Frontal cortex (tissue), 4 donors: ENCODE measurements at places on chromosomes 12 and 14.

DNA sequence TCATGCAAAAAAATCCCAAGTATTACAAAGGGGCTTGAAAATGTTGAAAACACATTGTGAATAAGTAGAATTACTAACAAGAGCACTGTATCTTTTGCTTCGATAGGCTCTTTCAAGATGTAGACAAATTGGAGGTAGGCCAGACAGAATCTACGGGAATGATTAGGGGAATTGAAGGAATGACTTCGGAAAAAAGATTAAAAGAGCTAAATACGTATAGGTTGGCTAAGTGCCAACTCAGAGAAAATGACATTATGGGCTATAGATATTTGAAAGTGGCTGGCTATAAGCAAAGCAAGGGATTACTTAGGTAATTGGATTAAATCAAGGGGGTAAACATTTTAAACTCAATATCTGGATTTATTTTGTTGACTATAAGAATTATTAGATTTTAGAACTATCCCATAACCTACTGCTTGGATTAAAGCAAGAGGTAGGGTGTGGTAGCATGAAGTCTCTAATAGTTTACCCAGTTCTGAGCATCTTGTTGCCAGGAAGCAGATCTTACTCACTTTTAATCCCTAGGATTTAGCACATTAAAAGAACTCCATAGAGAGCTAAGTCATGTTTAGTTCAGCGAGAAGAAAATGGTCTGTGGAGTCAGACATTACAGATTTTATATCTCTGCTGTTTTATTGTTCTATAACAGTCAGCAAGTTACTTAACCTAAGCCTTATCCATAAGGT, 489.8 kb downstream of the DIO2 start:
- no peak for DNase-seq

DNA sequence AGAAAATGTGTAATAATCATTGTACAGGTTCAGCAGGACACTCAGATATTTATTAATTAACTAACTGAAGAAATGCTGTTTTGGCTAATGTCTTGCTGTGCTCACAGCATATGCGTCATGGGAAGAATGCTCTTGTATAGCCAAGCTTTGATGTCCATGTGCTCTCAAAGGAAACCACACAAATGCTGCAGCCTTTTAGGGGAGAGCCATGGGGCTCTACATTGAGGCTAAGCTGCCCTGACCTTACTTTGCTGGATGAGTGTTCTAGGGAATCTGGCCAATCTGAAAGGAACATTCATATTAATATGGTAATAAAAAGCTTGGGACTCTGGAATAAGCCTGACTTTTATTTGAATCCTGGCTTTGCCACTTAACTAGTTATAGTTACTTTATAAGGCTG, 9.5 kb upstream of the CRADD start:
- no peak for DNase-seq

DNA sequence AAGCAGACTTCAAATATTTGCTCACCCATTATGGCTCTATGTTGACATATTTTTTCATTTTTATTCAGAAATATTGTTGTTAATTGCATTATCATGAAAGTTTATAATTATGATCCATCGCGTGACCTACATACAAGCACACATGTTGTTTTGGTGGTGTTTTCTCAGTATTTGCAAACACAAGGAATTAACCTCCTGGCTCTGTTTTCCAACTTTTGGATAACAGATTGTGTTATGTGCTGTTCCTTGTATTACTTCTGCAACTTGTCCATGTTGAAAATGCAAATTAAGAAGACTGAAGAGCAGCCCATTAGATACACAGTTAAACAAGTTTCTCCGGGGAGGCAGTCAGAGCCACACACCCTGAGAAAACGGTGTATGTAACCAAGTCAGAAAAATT, 201.2 kb downstream of the SEC23A start:
- DNase-seq, result no peak

DNA sequence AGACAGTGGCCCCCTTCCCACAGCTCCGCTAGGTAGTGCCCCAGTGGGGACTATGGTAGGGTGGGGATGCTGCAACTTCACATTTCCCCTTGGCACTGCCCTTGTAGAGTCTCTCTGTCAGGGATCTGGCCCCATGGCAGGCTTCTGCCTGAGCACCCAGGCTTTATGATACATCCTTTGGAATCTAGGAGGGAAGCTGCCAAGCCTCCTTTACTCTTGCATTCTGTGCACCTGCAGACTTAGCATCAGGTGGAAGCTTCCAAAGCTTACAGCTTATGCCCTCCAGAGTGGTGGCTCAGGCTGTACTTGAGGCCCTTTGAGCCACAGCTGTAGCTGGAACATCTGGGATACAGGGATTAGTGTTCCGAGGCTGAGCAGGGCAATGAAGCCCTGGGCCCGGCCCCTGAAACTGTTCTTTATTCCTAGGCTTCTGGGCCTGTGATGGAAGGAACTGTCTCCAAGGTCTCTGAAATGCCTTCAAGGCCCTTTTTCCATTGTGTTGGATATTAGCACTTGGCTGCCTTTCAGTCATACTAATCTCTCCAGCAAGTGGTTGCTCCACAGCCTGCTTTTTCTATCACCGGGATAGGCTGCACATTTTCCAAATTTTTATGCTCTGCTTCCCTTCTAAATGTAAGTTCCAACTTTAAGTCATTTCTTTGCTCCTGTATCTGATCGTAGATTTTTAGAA, 22.2 kb upstream of the OR6J1 start:
- no peak for DNase-seq

DNA sequence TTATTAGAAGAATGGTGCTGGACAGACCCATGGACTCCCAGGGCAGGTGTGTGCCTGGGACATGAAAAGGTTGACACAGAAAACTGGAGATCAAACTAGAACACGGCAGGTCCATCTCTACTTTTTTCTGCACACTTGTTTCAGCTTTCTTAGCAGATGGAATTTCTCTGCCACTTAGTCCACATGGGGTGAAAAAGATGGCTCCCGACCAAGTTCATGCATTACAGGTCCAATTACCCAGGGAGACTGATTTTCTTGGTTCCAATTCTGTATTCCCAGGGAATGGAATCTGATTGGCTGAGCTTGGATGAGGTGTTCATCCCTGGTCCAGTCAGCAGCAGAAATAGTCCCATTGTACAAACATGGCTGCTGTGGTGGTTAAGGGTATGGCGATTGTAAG, 238.9 kb upstream of the SRRM4 start:
- DNase-seq, result no peak

DNA sequence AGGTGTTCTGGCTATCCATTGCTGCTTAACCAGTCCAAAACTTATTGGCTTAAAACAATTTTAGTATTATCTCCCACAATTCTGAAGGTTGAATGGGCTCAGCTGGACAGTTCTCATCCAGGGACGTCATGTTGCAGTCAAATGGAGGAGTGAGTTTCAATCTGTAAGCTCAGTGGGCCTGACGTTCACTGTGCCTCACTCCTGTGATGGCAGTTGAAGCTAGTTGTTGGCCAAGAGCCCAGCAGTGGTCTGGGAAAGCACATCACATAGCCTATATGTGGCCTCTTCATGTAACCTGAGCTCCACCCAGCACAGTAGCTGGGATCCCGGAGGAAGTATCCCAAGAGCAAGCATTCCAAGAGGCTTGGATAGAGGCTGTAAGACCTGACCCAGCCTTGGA, 40.6 kb upstream of the CDKN3 start:
- DNase-seq, result no peak

GRCh38 chr12:90262251-90262650, 553.6 kb upstream of the ATP2B1 start:
- DNase-seq, result no peak

- DNase-seq, result no peak
Measured at GRCh38 chr12:124419292-124420040, 124.6 kb downstream of the RFLNA start.

DNA sequence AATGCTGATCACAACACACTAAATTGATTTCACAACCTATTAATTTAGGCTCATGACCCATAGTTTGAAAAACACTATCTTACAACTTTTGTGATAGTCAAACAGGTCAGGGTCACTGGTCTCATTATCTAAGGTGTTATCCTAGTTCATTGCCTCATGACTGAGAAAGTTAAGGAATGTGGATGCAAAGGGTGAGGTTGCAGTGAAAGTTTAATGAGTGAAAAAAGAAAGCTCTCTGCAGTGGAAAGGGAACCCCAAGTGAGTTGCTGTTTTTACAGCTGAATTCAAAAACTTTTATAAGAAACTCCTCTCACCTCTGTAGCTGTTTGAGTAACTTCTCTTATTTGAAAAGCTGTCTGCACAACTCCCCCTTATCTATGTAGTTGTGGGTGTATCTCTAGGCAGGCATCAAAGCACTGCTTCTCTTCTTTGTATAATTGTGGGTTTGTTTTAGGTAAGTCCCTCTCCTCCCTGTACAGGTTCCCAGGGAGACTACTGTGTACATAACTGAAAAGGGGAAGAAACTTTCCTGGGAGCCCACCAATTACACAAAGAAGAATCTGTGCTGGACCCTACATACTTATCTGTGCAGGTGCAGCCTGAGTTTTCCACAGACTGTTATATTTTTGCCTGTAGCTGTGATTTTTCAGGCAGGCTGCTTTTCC, 18.9 kb downstream of the DNAL1 start:
- DNase-seq, result no peak

- no peak for DNase-seq
Measured at GRCh38 chr14:91372671-91373495, 44.7 kb downstream of the CCDC88C start.

DNA sequence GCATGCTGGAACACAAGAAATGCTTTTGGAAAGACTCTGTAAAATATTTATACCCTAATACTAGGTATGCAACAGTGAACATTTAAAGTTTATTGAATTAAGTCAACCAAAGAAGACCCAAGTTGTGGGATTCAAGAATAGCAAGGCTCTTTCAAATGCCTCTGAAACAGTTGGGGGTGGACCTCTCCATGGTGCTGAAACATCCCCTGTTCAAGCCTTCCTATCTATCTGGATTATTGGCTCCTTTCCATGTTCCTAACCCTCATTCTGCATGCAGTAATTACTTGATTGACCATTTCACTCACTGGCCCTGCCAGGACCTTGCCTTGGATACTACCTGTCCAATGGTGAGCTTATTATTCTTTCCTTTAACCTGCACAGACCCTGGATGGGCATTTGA, 349.7 kb downstream of the NRXN3 start:
- DNase-seq, result no peak

- DNase-seq, result no peak
Measured at GRCh38 chr12:101997102-101997501, 64.7 kb downstream of the WASHC3 start.

- DNase-seq, result no peak
Measured at GRCh38 chr14:83172363-83172762, 1638.7 kb upstream of the SEL1L start.

DNA sequence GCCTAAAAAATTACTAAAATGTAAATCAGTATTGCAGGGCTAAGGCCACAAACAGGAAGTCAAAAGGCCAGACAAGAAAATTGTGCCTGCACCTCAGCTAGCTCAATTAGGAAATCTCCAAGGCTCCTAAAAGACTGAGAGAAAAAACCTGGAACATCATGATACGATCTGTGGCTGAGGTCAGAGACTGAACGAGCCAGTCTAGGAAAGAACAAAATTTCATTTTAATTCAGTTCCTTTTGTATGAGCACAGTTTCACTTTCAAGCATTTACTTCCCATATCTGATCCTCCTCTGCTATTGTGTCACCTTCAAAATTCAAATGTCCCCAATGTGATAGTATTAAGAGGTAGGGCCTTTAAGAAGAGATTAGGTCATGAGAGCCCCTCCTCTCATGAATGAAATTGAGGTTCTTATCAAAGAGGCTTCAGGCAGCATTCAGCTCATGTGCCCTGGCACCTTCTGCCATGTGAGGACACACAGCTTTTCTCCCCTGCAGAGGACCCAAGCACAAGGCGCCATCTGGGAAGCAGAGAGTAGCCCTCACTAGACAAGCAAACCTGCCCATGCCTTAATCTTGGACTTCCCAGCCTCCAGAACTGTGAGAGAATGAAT, 14.8 kb downstream of the PRKAB1 start:
- DNase-seq, result no peak

DNA sequence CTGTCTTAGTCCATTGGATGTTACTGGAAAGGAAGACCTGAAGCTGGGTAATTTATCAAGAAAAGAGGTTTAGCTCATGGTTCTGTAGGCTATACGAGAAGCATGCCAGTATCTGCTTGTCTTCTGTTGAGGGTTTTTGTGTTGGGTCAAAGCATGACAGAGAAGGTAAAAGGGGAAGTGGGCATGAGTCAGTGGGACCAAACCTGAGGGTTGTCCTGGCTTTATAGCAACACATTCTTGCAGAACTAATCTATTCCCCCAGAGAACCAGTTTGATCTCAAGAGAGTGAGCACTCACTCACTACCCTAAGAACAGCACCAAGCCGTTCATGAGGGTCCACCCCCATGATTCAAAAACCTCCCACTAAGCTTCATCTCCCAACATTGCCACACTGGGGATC, 19.0 kb upstream of the KRAS start:
- no peak for DNase-seq

DNA sequence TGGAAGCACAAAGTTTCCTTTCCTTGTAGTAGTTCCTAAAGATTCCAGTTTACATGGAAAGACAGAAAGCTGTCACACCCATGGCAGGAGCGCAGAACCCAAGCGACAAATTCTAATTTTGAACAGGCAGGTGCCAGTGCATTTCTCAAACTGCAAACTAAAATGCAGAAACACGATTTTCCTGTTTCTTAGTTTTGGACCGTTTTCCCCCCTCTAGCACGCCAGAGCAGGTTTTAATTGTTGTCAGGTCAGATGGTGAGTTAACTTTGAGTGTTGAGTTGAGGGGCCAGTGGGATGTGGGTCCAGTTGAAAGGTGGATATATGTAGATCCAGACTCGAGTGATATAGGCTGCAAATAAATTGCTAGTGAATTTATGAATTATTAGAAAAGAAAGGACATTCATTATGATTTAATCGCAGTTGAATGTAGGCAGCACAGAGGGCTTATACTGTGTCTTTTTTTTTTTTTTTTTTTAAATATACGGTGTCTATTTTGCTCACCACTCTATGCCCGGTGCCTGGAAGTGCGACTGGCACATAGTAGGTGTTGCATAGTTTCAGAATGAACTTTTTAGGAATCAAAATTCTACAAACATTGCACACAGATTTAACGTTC, 909 bp upstream of the ETFBKMT start:
- DNase-seq, result no peak

DNA sequence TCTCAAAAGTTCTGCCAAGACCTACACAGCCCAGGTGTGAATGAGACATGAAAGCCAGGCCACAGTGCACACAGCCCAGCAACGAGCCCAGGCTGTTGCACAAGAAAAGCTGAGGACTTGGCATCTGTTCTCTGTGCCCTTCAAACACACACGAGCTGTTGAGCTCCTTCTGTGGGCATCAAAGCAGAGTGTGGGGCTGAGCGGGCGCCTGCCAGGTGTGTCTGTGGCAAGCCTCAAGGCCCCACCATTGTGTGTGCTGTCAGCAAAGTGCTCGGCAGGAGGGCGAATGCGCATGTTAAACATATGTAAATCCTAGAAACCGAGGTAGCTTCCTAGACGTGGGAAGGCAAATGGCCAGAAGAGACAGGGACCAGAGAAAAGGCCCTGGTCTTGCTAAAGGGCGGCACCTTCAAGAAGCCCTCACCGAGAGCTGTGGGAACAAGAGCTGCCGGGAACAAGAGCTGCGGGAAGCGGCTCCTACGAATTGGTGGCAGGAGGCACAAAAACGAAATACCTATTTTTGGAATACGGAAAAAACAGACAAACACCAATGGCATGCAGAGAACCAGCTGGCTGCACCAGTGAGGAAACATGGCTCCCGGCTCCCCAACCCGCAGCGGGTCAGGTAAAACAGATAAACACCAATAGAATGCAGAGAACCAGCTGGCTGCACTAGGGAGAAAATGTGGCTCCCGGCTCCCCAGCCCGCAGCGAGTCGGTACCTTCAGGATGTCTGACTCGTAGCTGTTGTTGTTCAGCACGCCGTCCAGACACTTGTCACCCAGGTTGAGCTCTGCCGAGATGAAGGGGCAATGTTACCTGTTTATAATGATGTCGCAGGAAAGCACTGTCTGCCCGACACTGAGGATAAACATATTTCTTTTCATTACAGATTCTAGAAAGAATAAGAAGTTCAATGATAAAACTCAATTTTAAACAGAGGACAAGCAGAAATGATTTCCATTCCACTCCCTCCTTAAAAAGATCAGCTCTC, 19.0 kb upstream of the GOLGA3 start:
- DNase-seq, result no peak
